ENCODE measurements at places on chromosomes 7 and 10.

DNA sequence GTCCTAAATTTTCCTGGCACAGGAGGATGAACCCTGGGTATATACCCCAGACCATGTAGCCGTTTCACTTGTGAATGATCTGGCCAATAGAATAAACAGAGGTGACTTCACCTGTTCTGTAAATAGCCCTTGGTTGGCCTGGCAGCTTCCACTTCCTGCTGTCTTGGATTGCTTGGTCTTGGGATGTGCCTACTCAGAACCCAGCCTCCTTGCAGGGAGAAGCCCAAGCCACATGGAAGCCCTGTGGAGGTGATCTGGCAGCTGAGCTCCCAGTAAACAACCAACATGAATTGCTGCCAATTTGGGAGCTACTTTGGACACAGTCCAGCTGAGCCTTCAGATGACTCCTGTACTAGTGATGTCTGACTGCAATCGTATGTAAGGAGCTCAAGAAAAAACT is 4.8 kb upstream of the RAPGEF5 start:
- no peak for DNase-seq

DNA sequence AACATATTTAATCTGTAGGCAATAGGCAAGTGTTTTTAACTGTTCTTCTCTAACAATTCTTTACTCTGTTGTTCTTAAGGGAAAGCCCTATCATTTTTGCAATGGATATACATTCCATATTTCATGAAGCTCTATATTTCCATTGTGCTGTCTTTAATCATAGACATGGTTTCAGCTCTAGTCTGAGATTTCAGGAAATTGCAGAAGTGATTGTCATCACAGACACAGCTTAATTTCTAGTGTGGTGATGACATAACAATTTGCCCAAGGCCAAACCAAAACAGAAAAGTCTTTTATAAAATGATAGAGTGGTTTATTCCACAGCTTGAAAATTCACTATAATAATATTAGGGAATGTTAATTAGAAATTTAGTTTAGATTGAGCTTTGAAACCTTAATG is 494.1 kb upstream of the SEMA3A start:
- DNase-seq = no peak

DNA sequence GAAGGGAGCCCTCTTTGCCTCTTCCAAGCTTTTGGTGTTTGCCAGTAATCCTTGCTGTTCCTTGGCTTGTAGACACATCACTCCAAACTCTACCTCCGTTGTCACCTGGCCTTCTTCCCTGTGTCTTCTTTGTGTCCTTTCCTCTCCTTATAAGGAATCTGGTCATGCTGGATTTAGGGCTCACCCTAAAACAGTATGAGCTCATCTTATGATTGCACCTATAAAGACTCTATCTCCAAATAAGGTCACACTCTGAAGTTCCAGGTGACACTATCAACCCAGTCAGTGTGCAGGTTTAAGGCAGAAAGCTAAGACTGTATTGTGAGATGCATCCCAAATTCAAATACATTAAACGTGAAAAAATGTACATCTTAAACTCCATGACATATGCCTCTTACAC is 49.0 kb upstream of the ZRANB1 start:
- DNase-seq = no peak

DNA sequence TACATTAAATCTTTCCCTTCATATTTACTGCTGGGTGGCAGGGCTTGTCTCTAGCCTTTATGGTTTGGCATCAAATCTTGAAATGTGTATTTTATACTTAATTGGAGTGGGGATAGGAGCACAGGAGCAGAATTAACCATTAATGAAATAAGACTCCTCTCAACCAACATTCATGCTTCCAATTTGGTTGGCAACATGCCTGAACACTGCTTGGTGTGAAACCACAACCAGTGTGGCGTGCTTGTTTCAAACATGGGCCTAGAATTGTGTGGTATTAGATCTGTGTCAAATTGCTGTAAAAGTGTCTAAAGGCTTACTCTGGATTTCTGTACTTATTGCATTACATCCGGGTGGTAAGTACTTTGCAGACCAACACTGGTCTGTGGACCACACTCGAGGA is 25.1 kb upstream of the VPS41 start:
- DNase-seq = no peak

DNA sequence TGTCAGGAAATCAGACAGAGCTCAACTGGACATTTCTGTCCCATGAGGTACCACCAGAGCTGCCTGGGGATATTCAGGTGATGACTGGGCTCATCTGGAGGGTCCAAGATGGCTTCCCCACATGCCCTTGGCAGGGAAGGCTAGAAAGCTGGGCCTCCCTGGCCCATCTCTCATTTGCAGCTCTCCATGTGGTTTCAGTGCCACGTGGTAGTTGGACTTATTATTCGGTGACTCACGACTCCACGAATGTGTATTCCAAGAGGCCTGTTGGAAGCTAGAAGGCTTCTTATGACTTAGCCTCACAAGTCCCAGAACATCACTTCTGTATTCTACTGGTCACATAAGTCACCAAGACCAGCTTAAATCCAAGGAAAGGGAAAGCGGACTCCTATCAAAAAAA is 22.8 kb downstream of the NSMCE4A start:
- no peak for DNase-seq

- no peak for DNase-seq
These were observed 18.3 kb downstream of the CPED1 start for GRCh38 chr7:121006711-121007315.

GRCh38 chr7:45910855-45911254 is 10.2 kb downstream of the IGFBP3 start:
- no peak for DNase-seq

DNA sequence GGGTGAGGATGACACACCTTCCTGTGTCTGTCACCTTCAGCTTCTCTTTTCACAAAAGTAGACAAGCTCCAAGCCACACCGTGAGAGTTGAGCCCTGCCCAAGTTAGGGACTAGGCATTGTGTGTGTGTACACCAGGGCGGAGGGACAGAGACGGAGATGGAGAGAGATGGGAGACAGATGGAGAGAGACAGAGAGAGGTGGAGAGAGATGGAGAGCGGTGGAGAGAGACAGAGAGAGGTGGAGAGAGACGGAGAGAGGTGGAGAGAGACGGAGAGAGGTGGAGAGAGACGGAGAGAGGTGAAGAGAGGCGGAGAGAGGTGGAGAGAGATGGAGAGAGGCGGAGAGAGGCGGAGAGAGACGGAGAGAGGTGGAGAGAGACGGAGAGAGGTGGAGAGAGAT is 207.0 kb downstream of the DNAJB6 start:
- no peak for DNase-seq

DNA sequence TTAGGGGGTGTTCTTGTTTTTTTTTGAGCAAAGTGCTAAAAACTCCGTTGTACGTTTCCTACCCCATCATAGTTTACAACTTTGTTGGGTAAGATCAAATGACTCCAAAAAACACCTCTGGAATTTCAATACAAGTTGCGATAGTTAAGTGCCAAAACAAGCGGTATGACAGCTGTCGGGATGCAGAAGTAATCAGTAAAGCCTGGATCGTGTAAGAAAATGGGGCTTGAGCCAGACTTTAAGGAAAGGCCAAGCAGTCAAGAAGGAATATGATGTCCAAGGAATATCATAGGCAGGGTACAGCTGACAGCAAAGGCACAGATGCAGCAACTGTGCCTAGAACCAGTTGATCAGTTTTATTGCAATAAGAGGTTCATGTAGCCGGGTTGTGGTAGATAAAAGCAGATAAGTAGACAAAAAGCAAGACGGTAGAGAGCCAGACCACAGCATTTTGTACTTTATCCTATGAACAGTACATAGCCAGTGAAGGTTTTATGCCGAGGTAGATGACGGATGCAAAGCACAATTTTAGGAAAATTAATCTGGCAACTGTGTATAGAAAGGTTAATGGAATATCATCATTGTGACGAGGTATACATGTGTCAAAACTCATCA is 45.5 kb downstream of the UBE2H start:
- DNase-seq = no peak

GRCh38 chr10:115830265-115830970 is 442.6 kb downstream of the GFRA1 start:
- no peak for DNase-seq

DNA sequence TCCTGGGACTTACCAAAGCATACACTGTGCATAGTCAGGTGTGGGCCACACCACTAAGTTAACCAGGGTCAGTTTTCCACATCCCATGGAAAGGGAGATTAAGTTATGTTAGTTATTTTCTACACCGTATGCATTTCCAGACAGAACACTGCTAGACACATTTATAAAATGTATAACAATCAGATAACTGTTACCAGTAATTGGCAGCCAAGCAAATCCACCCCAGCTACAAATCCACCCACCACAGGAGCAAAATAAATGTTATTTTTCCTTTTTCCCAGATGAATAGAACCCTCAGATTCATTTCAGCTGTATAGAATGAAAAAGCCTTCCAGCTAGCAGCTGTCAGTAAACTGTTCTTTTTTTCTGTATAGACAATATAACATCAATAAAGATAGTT is 256.9 kb upstream of the FZD1 start:
- no peak for DNase-seq

DNA sequence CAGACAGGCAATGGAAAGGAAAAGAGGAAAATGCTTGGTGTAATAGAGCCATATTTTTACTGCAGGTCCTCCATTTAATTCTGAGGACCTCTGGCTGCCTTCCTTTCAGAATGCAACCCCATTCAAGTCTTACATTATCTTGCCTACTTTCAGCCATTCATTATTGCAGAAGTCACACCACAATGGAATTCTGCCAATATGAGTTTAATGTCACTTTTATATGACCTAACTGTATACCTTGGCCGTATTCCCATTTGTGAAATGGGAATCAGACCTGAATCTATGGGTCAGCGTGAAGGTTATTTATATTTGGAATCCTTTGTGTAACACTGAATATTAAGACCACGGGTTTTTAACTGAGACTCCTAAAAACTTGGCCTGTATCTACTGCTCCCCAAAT is 241.7 kb upstream of the AOAH start:
- DNase-seq = no peak

DNA sequence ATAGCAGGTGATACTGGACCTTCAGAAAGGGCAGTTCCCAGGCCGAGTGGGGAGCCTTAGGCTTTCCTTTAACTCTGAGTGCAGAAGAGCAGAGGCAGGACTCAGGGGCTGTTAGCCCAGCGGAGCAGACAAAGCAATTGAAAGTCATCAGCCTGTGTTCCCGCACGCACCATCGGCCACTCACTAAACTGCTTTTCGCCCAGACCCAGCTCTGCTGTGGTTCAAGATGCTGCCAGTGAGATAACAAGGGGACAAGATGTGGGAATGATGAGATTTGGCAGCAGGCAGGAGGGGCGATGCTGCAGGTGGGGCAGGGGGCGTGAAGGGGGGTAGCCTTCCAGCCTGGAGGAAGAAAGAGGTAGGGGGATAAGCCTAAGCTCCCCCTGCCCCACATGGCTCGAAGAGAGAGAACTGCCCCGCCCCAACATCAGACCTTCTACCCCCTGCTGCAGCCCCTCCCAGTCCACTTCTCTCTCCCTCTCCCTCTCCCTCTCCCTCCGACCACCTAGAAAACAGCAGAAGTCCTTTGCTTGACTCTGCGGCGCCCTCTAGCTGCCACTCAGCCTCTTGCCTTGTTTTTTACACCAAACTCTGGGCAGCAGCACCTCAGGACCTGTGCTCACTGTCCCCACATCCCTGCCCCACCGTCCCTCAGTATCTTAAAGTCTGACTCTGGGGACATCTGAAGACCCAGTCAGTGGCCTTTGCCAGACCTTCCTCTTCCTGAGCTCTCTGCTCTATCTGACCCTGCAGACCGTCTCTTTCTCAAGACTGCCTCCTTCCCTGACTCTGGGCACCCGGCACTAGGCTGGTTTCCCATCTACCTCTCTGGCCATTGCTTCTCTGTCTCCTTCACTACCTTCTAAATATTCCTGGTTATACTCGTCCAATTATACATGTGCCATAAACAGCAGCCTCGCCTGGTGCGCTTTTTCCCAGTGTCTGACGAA is 110.5 kb downstream of the C10orf105 start:
- peak; percentile 55 for DNase-seq

DNA sequence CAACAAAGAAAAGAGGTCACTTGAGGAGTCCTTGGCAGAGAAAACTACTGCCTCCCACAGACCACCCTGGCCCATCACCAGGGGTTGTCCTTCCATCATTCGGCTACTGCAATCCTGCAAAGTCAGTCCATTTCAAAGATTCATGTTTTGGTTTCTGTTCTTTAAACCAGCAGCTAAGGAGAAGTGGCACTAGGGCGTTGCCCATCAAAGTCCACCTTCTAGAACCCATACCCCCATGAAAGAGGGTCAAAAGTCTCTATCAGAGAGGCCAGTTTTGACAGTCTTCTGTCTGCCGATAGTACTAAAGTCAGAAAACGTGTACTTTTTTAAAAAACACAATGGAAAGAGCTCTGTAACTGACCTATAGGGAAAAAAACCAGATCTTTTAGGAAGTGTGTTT is 14.4 kb downstream of the CCDC6 start:
- no peak for DNase-seq

- DNase-seq = no peak
These were observed 2.5 kb upstream of the AVPI1 start for GRCh38 chr10:97689559-97690020.

DNA sequence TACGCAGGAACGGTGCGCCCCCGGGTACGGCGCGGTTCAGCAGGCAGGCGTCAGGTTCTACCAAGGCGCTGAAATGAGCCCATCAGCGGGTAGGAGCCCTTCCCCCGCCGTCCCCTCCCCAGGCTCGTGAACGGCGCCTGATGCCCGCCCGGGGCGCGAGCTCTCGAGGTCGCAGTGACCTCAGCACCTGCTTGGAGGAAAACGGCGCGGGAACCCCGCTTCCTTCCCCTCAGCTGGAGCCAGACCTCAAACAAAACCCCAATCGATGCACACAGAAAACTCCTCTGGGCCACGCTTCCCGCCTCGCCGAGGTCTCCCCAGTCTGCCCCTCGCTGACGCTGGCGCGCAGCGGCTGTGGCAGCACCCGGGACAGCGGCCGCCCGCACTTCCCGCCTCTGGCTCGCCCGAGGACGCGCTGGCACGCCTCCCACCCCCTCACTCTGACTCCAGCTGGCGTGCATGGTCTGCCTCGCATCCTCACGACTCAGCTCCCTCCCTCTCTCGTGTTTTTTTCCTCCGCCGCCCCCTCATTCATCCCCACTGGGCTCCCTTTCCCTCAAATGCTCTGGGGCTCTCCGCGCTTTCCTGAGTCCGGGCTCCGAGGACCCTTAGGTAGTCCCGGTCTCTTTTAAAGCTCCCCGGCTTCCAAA is 514 bp upstream of the GAD2 start:
- DNase-seq = peak; percentile 49

- DNase-seq = no peak
These were observed 47.0 kb downstream of the TBATA start for GRCh38 chr10:70738006-70738760.

DNA sequence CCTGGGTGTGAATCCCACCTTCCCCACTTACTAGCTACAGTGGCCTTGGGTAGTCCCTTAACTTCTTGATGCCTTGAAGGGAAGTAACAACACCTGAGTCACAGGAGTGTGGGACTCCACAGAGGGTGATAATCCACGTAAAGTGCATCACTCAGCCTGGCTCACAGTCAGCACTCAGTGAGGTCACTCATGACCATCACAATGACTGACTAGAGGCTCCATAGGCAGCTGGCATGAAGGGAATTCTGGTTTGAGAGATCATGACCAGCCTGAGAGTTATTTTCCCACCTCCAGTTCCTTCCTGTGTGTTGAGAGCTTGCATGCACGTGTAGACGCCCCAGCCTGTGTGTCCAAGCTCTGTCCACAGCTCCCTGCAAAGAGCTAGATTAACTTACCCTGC is 34.8 kb downstream of the NEUROG3 start:
- no peak for DNase-seq

- no peak for DNase-seq
These were observed 37.9 kb downstream of the GPR26 start for GRCh38 chr10:123704076-123704475.

Data from activated T-cell treated with anti-CD3 and anti-CD28 coated beads for 48 hours (primary cell).